CD4-positive, alpha-beta T cell treated with Interleukin-6 at 100 ng/mL for 8 hours (primary cell): ENCODE measurements at places on chromosomes 13 and 19.

DNA sequence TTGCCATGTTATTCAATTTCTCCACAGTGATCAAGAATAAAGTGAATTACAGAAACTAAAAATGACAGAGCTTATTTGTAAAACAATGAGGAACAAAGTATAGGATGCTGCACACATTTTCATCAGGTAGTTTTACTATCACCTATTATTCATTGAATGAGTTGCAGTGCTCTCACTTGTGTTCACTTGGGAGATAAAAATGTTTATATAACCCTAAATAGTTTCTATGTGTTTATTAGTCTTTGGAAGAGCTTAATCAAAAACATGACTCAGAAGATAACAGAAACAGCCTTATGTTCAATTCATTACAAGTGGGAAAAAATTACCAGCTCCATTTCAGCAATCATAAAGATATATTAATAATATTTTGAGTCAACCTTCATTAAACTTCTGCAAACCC lies 796.2 kb downstream of the SLITRK1 start:
- no peak for DNase-seq

- DNase-seq = no peak
Measured at GRCh38 chr13:42547612-42548011, 26.3 kb upstream of the TNFSF11 start.

- DNase-seq = no peak
Measured at GRCh38 chr19:29855087-29855486, 43.3 kb downstream of the CCNE1 start.

DNA sequence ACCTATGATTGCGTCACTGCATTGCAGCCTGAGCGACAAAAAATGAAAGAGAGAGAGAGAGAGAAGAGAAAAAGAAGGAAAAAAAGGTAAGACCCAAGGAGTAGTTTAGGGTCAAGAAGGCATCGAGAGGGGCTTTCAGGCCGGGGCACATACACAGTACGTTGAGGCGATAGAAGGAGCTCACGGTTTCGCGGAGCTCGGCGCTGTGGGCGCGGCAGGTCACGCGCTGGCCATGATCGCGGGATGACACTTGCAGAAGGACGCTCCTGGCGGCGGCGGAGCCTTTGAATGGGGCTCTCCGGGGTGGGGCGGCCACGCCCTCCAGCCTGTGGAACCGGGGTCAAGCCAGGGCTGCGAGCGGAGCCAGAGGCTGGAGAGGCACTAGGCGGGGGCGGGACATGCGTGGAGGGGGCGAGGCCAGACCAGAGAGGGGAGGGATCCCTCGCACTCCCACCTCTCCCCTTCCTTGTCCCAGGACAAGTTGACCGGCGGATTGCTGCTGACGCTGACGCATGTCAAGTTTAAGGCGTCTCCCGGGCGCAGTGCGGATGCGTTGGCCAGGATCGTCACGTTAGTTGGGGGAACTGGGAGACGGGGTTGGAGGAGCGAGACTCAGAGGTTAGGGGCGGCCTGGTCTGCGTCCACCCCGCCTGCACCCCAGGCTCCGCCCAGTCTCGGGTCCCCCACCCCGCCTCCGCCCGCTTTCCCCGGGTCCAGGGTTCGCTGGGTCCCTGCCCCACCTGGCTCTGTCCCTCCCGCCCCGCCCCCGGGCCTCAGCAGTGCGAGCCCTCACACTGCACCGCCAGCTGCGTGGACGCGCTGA lies 6.9 kb downstream of the NPHS1 start:
- no peak for DNase-seq

DNA sequence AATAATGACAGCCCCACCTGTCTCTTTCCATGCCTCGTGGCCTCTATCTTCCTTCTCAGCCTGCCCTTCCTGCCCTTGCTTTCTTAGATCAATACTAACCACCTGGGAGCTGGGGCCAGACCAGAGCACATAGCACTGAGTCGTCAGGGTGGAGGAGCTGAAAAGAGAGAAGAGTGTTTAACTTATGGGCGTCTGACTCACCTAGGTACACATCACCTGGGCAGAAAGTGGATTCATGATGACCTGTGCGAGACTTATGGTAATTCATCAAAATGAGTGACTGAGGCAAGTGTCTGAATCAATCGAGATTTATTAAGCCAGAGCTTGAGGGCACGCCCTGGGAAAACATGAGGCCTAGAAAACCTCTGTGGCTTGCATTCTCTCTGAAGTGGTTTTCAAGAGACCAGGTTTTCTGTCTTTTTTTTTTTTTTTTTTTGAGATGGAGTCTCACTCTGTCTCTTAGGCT lies 19.2 kb downstream of the CEACAM6 start:
- peak; percentile 52 for DNase-seq

DNA sequence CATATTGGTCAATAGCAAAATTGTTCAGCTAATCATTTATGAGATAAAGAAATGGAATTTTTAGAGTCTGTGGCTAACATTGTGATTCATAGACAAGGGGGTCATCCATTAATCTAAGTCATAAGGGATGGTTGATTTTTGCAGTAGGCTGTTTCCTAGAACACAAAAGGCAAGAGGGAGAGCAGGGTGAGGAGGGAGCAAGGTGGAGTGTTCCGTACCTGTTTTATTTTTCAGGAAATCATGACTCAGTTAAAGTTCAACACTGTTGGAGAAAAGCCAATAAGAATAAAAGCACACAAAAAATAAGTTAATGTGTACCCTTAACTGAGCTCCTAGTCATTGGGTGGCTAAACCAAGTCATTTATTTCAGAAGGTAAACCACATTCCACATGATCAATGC lies 512.4 kb upstream of the ATXN8OS start:
- no peak for DNase-seq

- DNase-seq = no peak
Measured at GRCh38 chr19:2097886-2098327, 1.2 kb downstream of the IZUMO4 start.
